ENCODE measurements at places on chromosomes 7 and 10.
A peak's percentile ranks its signal among the peaks of the same experiment; 100 is the strongest.

- no peak for DNase-seq
These were observed 66.9 kb upstream of the ARHGAP21 start for GRCh38 chr10:24790599-24790998.

- DNase-seq = no peak
These were observed 199.5 kb upstream of the NFE2L3 start for GRCh38 chr7:25952261-25953057.

GRCh38 chr7:18086165-18087025 is 58.7 kb upstream of the PRPS1L1 start:
- DNase-seq = no peak

GRCh38 chr7:132609906-132610520 is 33.7 kb upstream of the PLXNA4 start:
- no peak for DNase-seq

GRCh38 chr7:35314354-35314753 is 60.5 kb upstream of the TBX20 start:
- DNase-seq = no peak

DNA sequence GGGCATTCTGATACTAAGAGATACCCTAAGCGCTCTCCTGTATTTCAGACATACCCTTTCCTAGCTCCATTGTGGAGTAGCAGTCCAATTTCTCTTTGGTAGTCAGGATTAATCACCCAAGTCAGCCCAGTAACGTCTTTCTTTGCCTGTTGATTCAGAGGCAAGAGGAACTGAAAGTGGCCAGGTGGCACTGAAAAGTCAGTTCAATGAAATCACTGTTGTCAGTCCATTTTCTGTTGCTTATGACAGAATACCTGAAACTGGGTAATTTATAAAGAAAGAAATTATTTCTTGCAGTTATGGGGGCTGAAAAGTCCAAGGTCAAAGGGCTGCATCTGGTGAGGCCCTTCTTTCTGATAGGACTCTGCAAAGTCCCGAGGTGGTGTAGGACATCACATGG is 40.2 kb downstream of the ANKRD61 start:
- no peak for DNase-seq

GRCh38 chr7:11843113-11843765 is 11.2 kb upstream of the THSD7A start:
- DNase-seq = no peak

DNA sequence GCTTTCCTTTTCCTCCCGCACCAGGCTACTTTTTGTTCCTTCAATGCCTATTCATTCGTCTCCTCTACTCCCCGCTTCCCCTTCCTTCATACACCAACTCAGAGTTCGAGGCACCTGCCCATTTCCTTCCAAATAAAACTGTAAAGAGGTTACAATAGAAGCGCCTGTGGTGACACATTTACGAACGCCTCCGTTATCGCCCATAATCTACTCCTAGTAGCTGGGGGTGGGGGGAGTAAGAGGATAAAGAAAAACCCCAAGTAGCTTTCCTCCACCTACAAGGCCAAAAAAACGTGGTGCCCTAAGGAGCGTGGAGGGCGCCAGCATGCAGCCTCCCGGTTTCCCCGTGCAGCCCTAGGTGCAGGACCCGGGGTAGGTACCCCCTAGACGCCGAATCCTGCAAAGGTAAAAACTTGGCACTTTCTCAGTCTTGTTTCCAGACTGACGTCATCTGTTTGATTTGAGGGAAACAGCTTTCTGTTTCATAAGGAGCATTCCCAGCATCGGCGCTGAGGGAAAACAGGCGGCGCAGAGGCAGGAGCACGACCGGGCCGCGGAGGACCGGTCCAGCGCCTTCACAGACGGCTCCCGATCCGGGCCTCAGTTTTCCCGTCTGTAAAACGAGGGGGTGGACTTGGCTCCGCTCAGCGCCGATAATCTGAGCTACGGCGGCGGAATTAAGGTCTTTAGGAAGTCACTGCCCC is 922 bp downstream of the PPA1 start:
- peak; percentile 28 for DNase-seq

- no peak for DNase-seq
These were observed 160.3 kb downstream of the SNX10 start for GRCh38 chr7:26451997-26452396.

DNA sequence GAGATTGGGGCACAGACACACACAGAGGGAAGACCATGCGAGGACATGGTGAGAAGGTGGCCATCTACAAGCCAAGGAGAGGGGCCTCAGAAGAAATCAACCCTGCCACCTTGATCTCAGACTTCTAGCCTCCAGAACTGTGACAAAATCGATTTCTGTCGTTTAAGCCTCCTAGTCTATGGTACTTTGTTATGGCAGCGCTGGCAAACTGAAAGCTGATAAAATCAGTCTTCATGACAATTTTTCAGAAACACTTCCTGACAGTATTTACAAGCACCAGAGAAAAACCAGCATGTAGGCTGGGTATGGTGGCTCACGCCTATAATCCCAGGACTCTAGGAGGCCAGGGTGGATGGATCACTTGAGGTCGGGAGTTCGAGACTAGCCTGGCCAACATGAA is 4.2 kb downstream of the PARP12 start:
- DNase-seq = no peak

DNA sequence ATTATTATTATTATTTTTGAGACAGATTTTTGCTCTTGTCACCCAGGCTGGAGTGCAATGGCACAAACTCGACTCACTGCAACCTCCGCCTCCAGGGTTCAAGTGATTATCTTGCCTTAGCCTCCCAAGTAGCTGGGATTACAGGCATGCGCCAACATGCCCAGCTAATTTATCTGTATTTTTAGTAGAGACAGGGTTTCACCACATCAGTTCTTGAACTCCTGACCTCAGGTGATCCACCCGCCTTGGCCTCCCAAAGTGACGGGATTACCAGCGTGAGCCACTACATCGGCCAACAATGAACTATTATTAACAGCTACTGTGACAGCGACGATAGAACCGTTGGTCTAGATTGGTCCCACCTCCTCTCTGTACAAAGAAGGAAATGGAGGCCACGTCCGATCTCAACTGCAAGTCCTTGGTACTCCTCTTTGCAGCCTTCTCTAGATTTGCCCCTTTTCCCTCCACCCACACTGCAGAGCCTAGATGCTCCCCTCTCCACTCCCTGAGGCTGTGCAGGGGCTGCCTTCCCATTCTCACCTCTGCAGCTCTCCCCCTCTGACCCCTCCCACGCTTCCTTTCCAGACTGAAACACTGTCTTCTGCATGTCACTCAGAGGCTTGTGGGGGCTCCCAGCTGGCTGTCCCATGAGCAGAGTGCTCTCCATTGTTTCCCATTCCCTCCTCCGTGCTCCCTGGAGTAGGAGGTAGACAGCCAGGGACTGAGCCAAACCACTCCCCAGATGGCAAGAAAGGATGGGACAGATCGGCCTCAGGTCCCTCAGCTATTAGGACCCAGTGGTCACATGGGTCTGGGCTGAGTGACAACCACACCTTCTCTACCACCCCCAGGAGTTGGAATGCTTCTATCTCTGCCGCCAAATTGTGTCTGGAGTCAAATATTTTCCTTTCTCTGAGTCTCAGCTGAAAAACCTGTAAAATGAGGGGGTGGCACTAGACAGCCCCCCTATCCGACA is 2.3 kb downstream of the LOXL4 start:
- no peak for DNase-seq

GRCh38 chr10:47405857-47406547 is 21.9 kb upstream of the ZNF488 start:
- DNase-seq = no peak

DNA sequence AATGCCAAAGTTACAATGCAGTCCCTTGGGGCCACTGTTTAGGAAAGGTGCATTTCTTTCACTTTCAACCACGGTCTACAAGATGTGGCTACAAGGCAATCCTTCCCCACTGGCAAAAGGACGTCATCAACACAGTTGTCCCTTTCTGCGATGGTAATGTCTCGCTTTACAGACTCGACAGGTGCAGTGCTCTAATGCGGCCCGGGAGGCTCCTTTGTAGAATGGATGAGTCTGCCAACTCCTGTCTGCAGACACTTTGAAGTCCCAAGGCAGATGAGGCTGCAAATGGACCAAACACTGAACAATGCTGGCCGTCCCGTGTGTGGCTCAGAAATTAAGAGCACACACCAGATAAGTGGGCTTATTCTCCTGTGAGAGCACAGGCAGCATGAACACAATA is 133.7 kb downstream of the PIP4K2A start:
- no peak for DNase-seq

DNA sequence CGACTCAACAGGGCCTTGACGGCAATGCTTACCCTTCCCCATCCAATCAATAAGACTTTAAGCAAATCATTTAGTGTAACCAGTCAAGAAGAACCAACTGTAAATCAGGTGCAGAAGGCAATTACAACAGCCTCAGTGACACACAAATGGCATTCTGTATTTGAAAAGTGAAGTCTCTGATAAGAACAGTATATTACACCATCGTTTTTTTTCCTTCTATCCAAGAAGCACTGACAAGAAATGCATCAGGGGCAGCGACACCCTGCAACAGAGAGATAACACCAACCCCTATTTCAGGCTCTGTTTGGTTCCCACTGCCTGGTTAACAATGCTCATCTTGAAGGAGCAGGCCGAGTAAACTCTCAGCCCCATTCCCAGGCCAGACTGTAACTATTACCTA is 204.0 kb upstream of the AOAH start:
- DNase-seq = no peak

- no peak for DNase-seq
These were observed 103.1 kb upstream of the PCBD1 start for GRCh38 chr10:70991140-70992124.

DNA sequence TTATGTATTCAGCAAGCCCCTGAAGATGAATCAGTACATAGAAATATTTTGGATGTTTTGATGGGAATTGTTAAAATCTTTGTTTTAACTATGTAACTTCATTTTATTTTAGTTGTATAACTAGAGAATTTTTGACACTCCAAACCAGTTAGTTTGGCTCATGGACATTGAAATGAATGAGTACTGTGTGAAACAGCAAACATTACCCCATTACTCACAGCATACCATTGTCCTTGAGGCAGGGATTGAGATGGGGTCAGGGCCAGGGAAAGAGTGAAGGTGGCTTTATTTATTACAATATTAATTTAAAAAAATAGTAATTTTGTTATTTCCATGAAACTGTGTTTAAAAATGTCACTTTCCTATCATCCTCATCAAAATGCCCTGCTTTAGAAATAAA is 4.8 kb upstream of the BMPER start:
- no peak for DNase-seq

GRCh38 chr10:60508037-60508436 is 118.4 kb upstream of the ANK3 start:
- DNase-seq = no peak

DNA sequence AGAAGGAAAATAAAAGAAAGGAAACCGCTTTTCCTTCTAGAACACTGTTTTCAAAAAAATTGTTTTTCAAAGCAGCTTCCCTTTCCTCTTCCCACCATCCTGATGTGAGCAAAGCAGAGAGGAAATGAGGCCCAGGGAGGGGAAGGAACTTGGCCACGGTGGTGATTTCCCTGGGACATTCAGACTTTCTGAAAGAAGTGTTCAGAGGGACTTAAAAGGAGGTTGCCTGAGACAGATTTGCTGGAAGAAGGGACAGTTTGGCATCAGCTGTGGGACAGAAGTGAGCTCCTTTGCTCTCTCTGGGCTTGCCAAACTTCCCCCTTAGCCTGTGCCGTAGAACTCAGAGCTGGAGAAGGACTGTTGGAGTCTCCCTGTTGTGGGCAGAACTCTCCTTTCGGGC is 30.3 kb downstream of the ADCYAP1R1 start:
- DNase-seq = no peak

GRCh38 chr7:50359995-50360925 is 55.7 kb downstream of the IKZF1 start:
- DNase-seq = peak; percentile 69

- no peak for DNase-seq
These were observed 13.3 kb upstream of the EXOC6 start for GRCh38 chr10:92834986-92835385.

GRCh38 chr10:86139066-86139657 is 227.4 kb downstream of the GRID1 start:
- no peak for DNase-seq

DNA sequence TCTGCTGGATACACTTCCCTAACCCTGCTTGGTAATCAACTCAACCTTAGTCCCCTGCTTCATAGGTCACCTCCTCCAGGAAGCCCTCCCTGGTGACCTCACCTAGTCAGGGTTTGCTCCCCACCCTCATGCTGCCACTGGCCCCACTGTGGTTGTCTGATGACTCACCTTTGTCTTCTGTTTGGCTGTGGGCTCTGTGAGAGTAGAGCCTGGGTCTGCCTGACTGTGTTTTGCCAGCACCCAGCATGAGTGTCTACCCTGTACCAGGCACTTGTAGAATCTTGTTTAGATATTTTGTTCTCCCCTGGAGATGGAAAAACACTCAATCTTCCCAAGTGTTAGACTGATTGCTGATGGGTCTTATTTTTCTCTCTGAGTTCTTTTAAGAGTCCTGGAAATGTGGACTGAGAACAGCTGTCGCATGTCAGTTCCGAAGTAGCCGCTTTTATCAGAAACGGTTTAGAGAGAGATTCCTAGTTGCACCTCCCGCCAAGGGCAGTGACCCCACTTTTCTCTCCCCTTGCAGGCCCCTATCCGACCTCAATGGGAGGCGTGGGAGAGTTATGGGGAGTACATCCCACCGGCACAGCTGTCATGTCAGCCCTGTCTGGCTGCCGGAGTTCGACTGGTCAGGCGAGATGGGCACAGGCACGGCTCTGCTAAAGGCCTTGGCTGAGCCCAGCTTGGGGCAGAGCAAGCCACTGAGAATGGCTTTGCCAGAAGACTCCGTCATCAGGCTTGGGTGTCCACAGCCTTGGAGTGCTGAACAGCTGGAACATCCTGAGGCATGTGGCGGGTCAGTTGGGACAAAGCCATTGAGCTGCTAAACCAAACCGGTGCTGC is 134.3 kb downstream of the GRK5 start:
- DNase-seq = peak; percentile 15

- no peak for DNase-seq
These were observed 5.5 kb upstream of the OPN1SW start for GRCh38 chr7:128781126-128781525.

- no peak for DNase-seq
These were observed 14.9 kb downstream of the KCNK18 start for GRCh38 chr10:117212176-117212575.

- DNase-seq = no peak
These were observed 50.4 kb downstream of the VKORC1L1 start for GRCh38 chr7:65923316-65923715.

DNA sequence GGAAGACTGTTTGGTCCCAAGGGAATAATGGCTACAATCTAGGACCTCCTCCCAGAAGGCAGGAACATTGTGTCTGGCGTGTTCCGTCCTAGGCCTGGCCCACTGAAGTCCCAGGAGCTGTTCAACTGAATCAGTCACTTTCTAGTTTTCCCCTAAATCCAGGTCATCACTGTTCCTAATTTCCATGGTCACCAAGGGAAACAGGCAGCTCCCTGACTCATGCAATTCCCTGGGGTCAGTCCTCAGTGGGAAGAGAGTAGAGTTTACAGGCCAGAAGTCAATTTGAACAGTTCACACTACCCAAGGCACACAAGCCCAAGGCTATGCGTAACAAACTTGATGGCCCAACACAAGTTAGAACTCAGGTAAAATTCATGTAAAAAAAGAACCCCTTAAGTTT is 44.0 kb downstream of the CREB3L2 start:
- DNase-seq = no peak

GRCh38 chr10:56646329-56647111 is 285.5 kb upstream of the ZWINT start:
- no peak for DNase-seq

- DNase-seq = no peak
These were observed 345.5 kb downstream of the REEP3 start for GRCh38 chr10:63866747-63867140.

- peak; percentile 2 for DNase-seq
These were observed 906 bp downstream of the CDK1 start for GRCh38 chr10:60778971-60779796.

GRCh38 chr7:111486472-111487142 is 75.7 kb downstream of the IMMP2L start:
- DNase-seq = no peak
